Lung (tissue), 17 donors: ENCODE measurements at places on chromosomes 16 and 17. TPM values are rescaled to one million over a fixed set of nuclear protein-coding genes. Genes with fewer than 3 reads are reported as not detected.

GRCh38 chr17:35621768-35622167 lies 34.6 kb downstream of the AP2B1 start:
- peaks cover 19% of the 10 kb centered on the region for H3K36me3 ChIP-seq
- no peak for DNase-seq
- H3K27ac ChIP-seq = no peak overlapping the region
- no peaks in the 10 kb centered on the region for H3K27me3 ChIP-seq

GRCh38 chr16:28930652-28931051 lies 1.1 kb upstream of the CD19 start:
- DNase-seq = no peak
- H3K4me1 ChIP-seq = no peaks in the 10 kb centered on the region
- no peak overlapping the region for H3K27ac ChIP-seq
- H3K36me3 ChIP-seq = no peaks in the 10 kb centered on the region
- H3K4me3 ChIP-seq = no peak overlapping the region

GRCh38 chr16:15539197-15539596 lies 103.8 kb downstream of the MARF1 start:
- no peaks in the 10 kb centered on the region for H3K4me1 ChIP-seq
- H3K27me3 ChIP-seq = no peaks in the 10 kb centered on the region
- H3K27ac ChIP-seq = no peak overlapping the region
- H3K36me3 ChIP-seq = no peaks in the 10 kb centered on the region
- no peak for DNase-seq

- DNase-seq = peak; percentile 27
- H3K36me3 ChIP-seq = no peaks in the 10 kb centered on the region
- H3K27me3 ChIP-seq = no peaks in the 10 kb centered on the region
Measured at GRCh38 chr17:39080421-39081078, 70.9 kb downstream of the PLXDC1 start.

DNA sequence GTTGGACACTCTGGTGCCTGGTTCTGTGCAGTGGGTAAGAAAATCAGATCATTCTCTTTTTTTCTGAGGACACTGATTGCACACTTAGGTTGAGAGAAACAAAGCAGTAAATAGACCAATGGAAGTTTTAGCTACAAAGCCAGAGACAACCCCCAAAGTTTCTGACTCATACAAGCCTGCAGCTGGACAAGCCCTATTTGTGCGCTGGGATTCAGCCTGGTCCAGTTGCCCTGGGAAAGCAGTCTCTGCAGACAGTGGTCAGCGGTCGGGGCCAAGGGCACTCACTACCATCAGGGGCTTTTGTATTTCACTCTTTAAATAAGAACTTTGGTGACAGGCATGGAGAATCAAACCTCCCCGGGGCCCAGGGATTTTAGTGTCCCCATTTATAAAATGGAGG lies 6.0 kb upstream of the RHBDL3 start:
- no peak overlapping the region for H3K4me3 ChIP-seq
- no peaks in the 10 kb centered on the region for H3K27me3 ChIP-seq
- no peaks in the 10 kb centered on the region for H3K36me3 ChIP-seq
- DNase-seq = no peak
- no peak overlapping the region for H3K27ac ChIP-seq
- H3K4me1 ChIP-seq = no peaks in the 10 kb centered on the region

GRCh38 chr17:42617956-42618431 lies 8.5 kb downstream of the TUBG1 start:
- DNase-seq = peak; percentile 8
- H3K27ac ChIP-seq = no peak overlapping the region
- no peak overlapping the region for H3K4me3 ChIP-seq
- H3K4me1 ChIP-seq = no peaks in the 10 kb centered on the region

DNA sequence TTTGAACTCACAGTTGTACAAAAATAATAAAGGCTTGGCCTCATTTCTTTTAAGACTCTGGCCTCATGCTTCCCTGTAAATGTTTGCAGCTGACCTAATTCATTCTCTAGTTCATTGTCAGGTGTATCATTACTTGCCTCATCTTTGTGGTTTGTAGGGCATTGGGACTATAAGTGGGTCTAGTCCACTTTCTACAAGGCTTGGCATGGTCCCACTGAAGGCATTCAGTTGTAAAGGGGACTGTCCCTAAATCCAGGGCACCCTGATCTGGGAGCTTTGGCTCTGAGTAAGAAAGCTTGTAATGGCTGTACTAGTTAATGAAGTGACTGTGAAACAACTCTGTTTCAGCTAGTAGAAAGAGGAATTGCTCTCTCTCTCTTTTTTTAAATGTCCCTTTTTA lies 2.7 kb downstream of the KCTD2 start:
- DNase-seq = no peak
- H3K36me3 ChIP-seq = peaks cover 17% of the 10 kb centered on the region
- H3K27me3 ChIP-seq = no peaks in the 10 kb centered on the region
- H3K4me3 ChIP-seq = no peak overlapping the region
- no peaks in the 10 kb centered on the region for H3K4me1 ChIP-seq

The RNF222 gene
- not detected for total RNA-seq

The WSCD1 gene
- total RNA-seq = 13.4 TPM
